ENCODE measurements at places on chromosomes 13 and 19.

DNA sequence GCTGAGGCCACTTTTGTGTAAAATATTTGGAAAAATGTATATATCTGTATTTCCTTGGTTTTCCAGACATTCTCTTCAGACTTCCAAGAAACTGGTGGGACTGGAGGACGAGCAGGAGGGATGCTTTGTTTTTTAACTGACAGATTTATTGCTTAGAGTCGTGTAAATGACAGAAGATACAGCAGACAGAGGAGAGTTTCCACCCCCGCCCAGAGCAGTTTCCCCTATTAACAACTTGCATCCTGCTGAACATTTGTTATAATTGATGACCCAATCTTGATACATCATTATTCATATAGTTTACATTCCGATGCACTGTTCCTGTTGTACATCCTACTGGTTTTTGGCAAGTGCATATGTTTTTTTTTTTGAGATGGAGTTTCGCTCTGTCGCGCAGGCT, 7.1 kb upstream of the DOCK6 start:
- DNase-seq, result no peak

GRCh38 chr13:63864171-63864902, 2448.7 kb upstream of the PCDH20 start:
- no peak for DNase-seq

- no peak for DNase-seq
Observed at GRCh38 chr19:6041991-6042481, 64.1 kb upstream of the RANBP3 start.

DNA sequence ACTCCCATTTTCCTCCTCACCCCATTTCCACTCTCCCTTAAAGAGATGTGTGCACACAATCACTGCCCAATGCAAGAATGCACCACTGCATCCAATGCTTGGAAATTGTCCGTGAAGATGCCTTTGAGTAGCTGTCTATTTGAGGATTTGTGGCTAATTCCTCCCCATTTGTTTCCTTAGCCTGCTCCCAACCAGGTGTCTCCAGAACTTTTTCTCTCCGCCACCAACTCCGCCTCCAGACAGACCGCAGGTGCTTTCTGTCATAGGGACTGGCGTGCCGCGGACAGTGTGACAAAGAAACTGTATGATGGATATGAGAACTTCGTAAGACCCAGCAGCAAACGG, 461 bp upstream of the TM9SF2 start:
- DNase-seq, result no peak

DNA sequence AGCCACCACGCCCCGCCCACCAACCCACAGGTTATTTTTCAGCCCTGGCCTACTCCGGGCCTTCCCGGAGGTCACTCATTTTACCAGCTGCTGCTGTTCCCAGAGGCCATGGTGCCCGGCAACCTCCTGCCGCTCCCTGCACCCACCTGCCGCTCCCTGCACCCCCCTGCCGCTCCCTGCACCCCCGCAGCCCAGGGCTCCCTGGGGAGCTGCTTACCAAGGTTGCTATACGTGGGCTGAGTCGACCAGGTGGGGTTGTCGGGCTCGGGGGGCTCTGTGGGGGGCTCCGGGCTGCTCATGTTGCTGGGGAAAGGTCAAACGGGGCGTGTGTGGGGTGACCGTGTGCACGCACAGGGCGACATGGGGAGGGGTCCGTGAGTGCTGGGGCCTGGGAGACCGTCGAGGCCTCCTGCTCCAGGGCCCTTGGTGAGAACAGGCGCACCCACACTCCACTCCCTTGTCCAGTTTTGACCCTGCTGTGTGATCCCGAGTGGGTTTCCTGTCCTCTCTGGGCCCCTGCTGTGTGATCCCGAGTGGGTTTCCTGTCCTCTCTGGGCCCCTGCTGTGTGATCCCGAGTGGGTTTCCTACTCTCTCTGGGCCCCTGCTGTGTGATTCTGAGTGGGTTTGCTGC, 1.2 kb downstream of the PEAK3 start:
- no peak for DNase-seq

DNA sequence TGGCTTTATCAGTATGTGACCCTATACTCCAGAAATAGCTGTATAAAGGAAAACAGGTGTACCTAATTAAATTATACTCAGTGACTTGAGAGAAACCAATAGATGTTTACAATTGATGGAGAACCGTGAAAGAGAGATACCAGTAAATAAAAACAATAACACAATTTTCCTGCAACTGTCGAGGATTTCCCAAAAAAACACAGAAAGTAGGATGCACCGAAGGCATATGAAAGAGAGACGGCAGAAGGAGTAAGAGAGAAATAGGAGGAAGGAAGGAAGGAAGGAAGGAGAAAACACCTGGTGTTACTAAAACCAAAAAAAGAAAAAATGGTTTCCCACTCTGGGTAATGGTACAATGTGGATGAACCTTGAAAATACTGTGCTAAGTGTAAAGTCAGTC, 6.8 kb upstream of the ZNF229 start:
- DNase-seq, result no peak

GRCh38 chr19:10450853-10451609, 30.7 kb downstream of the PDE4A start:
- no peak for DNase-seq

GRCh38 chr13:114229506-114229905, 5.2 kb upstream of the CDC16 start:
- no peak for DNase-seq

GRCh38 chr19:13827656-13828055, 32.4 kb downstream of the ZSWIM4 start:
- DNase-seq, result no peak

DNA sequence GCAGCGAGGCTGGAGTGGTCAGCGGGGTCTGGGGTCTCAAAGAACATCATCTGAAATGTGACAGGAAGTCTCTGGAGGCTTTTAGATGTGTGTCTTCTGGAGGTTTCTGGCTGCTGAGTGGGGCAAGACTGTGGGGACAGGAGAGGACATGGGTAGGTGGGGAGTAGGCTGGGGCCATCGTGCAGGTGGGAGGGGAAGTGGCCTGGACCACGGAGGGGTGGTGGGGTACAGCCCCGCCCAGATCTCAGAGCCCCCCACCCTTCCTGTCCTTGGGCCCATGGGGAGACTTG, 6.2 kb downstream of the AP1M1 start:
- no peak for DNase-seq

GRCh38 chr13:24741791-24742190, 22.2 kb upstream of the RNF17 start:
- DNase-seq, result no peak

- no peak for DNase-seq
Observed at GRCh38 chr19:31127134-31127967, 221.9 kb downstream of the TSHZ3 start.

- DNase-seq, result no peak
Observed at GRCh38 chr19:38227287-38228004, 3.4 kb upstream of the DPF1 start.

DNA sequence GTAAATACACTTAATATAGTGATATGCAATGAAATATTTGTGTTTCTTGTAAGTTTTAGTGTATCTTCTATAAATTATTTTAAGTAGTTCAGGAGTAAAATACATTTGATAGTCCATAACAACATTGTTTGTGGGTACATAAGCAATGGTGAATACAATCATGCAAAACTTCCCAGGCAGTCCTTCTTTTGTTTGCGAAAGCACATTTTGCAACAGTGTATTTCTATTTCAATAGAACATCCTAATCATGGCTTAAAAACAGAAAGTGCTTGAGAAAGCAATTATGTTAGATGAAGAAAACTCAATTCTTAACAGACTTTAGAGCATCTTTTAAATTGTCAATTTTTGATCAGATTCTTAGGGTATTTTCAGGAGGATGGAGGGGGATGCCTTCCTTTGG, 155.6 kb downstream of the POSTN start:
- DNase-seq, result no peak

DNA sequence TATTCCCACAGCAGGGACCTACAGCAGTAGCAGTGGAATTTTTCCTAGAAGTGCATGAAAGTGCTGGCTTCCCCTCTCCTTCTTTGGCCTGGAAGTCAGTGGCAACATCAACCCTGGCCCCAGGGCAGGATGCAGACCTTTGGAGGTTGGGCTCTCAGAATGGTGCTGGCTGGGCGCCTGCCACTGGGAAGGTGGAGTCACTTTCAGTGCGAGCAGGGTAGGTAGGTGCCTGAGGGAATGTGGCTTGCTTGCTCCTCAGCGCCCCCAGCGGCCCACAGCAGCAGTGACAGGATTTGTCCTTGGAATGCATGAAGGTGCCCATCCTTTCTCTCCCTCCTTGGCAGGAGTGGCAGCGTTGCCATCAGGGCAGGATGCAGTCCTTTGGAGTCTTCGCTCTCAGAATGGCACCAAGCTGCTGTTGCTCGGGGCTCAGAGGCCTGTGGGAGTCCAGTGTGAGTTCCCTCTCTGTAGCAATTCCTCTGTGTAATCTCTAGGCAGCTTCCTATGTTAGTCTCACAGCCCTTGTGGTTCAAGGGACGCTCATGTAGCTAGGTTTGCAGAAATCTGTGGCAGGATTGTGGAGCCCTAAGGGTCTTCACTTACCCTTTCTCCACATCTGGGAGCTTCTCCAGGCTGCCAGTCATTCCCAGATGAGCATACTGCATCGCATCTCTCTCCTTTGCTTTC, 354.4 kb upstream of the DACH1 start:
- DNase-seq, result no peak

GRCh38 chr19:42397263-42398166, 7.4 kb upstream of the CNFN start:
- DNase-seq, result no peak

DNA sequence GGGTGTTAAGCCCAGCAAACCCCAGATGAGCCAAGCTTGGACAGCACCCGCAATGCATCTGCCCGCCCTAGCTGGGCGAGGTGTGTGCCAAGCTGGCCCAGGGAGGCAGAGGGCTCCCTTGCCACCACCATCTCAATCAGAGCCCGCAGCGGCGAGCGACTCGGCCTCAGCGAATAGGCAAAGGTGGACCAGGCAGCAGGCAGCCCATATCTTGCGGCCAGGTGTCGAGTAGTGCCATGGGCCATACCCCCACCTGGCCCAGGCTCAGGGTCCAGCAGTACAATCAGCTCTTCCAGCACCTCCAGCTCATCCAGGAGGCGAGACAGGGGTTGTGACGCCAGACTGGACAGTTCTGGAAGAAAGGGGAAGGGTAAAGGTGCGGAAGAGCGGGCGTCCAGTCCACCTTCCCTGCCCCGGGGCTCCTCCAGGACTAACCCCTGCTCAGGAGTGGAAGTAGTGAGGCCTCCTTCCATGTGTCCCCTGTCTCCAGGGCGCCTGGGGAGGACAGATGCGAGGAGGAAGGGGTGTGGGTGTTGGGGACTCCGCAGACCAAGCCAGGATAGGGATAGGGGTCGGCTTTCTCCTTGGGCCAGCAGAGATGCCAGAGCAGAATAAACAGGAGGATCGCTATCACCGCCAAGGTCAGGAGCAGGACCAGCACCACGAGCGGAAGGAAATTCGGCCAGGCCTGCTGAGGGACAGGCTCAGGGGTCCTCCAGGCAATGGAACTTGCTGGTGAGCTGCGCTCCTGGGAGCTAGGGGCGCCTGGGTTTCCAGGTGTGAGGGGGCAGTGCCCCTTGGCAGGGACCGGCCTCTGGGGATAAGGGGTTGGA, 2.8 kb downstream of the IGFLR1 start:
- no peak for DNase-seq

- no peak for DNase-seq
Observed at GRCh38 chr13:109214393-109214792, 572.0 kb downstream of the IRS2 start.

- DNase-seq, result no peak
Observed at GRCh38 chr13:113835461-113836270, 28.2 kb downstream of the GAS6 start.

DNA sequence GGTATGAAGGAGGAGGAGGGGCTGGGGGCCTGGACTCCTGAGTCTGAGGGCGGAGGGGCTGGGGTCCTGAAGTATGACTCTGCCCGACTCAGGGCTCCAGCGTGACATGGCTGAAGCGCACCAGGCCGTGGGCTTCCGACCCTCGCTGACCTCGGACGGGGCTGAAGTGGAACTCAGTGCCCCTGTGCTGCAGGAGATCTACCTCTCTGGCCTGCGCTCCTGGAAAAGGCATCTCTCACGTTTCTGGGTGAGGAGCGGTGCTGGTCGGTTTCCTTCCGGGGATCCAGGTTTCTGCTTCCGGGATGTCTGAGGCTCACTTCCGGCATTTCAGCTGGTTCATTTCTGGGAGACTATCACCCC, 1.2 kb downstream of the CPT1C start:
- peak; percentile 58 for DNase-seq

DNA sequence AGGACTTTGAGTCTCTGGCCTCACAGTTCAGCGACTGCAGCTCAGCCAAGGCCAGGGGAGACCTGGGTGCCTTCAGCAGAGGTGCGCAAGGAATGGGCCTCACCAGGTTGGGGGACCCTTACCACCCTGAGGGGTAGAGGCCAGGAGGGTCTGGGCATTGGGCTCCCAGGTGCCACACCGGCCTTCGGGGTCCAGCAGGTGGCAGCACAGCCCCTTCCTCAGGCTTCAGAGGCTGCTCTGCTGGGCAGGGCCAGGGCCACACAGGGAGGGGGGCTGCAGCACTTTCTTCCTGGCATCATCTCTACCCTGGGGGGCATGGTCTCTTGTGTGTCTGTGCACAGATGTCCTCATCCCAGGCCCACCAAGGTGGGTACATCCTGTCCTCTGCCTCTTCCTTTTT, 12.9 kb downstream of the PIN1 start:
- DNase-seq, result peak; percentile 57

GRCh38 chr19:45450012-45450333, 17.8 kb upstream of the FOSB start:
- no peak for DNase-seq
